ENCODE measurements at places on chromosomes 4 and X.

DNA sequence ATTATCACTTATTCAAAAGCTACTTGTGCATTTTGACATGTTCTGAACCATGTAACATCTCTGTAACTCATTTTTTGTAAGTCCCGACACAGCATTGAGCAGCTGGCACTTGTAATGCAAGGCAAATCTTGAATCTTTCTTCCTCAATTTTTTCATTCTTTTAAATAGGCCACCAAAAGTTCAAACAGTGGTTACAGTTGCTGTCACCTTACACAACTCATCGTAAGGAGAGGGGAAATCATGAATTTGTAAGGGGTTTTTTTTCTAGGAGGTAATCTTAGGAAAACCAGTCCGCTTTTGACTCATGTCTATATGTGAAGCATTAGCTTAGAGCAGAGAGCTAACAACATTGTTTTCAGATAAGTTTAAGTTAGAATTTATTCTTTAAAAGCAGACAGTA, 124.5 kb downstream of the PDLIM5 start:
- H3K4me3 ChIP-seq: no peak overlapping the region
- no peaks in the 10 kb centered on the region for H3K27me3 ChIP-seq
- H3K27ac ChIP-seq: no peak overlapping the region

DNA sequence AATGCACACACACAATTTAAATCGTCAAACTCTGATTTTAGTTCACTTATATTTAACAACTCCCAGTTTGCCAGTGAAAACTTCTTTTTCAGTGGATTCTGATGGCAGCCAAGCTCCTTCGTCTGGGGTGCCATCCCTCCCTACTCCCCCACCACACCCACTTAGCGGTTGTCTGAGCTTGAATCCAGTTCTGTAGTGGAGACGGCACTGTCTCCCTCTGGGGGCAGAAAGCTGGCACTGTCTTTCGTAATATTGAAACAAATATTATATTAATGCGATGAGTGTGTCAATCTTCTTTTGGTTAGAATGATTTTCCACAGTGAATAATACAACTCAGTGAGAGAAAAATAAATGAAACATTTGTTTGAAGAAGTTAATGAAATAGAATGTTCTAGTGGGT, 5.4 kb downstream of the MEPE start:
- no peaks in the 10 kb centered on the region for H3K4me1 ChIP-seq
- H3K27me3 ChIP-seq: no peaks in the 10 kb centered on the region
- no peaks in the 10 kb centered on the region for H3K36me3 ChIP-seq
- no peak for DNase-seq
- H3K27ac ChIP-seq: no peak overlapping the region

DNA sequence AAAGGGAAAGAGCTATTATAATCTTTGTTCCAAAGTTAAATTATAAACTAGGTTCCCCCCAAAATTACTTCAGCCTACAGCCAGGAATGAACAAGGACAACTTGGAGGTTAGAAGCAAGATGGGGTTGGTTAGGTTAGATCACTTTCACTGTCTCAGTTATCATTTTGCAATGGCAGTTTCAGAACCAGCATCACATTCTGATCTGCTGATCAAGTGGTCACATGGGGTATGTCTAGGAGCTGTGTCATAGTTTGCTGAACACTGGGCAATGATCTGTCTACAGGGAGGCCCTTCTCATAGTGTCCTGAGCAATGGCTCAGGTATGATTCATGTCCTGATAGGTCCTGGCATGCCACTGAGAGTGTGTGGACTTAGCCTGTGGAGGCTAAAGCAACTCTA, 41.6 kb upstream of the XIAP start:
- H3K4me3 ChIP-seq: no peak overlapping the region
- no peak overlapping the region for H3K27ac ChIP-seq
- H3K27me3 ChIP-seq: no peaks in the 10 kb centered on the region
- no peak for DNase-seq
- H3K36me3 ChIP-seq: no peaks in the 10 kb centered on the region

- H3K27me3 ChIP-seq: no peaks in the 10 kb centered on the region
- peak overlapping the region; percentile 48 for H3K27ac ChIP-seq
- DNase-seq: no peak
- no peak overlapping the region for H3K4me3 ChIP-seq
- peaks cover 7% of the 10 kb centered on the region for H3K4me1 ChIP-seq
- H3K36me3 ChIP-seq: no peaks in the 10 kb centered on the region
These were observed 81.9 kb downstream of the FAM114A1 start for GRCh38 chr4:38949411-38950051.

GRCh38 chr4:25810461-25811373, 52.1 kb downstream of the SEL1L3 start:
- no peaks in the 10 kb centered on the region for H3K4me1 ChIP-seq
- DNase-seq: no peak
- H3K4me3 ChIP-seq: no peak overlapping the region
- no peaks in the 10 kb centered on the region for H3K27me3 ChIP-seq
- no peak overlapping the region for H3K27ac ChIP-seq
- H3K36me3 ChIP-seq: no peaks in the 10 kb centered on the region

GRCh38 chr4:22999419-22999818, 306.7 kb downstream of the GBA3 start:
- H3K27me3 ChIP-seq: no peaks in the 10 kb centered on the region
- H3K36me3 ChIP-seq: no peaks in the 10 kb centered on the region
- no peak overlapping the region for H3K4me3 ChIP-seq
- H3K4me1 ChIP-seq: no peaks in the 10 kb centered on the region
- DNase-seq: no peak

DNA sequence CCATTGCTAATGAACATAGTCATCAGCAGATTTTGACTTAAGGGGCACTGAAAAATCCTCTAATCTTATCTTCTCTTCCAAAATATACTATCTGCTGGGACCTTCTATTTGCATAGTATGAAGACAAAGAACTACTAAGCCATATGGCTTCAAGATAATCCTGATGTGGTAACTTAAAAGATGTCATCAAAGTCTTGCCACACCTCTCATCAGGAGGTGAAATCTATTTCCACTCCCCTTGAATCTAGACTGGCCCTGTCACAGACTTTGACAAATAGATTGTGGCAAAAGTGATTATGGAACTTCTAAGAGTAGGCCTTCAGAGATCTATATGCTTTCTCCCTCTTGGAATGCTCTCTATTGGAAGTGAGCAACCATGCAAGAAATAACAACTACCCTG, 27.3 kb upstream of the TET2 start:
- no peak overlapping the region for H3K4me3 ChIP-seq
- no peaks in the 10 kb centered on the region for H3K36me3 ChIP-seq
- H3K4me1 ChIP-seq: no peaks in the 10 kb centered on the region
- DNase-seq: no peak

DNA sequence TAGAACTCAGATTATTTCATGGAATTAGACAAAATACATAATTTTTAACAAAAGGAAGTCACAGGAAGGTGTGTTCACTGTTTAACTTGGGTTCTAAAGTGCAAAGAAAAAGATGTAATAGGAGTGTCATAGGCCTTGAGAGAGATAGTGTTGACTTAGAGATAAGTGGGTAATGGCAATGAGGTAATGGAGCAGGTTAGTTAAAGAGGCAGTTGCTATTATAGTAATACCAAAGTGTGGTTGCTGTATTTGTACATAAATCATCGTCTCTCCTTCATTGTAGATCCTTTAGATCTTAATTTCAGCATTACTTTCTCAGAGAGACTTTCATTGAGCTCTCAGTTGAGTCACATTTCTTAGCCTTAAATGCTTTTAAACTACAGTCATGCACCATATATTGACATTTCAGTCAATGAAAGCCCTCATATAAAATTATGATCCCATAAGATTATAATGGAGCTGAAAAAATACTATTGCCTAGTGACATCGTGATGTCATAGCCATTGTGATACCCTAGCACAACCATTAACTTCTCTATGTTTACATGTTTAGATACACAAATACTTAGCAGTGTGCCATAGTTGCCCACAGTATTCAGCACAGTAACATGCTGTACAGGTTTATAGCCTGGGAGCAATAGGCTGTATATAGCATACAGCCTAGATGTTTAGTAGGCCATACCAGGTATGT, 245.4 kb downstream of the ADGRL3 start:
- H3K27me3 ChIP-seq: no peaks in the 10 kb centered on the region
- no peak for DNase-seq
- H3K4me3 ChIP-seq: no peak overlapping the region
- H3K4me1 ChIP-seq: no peaks in the 10 kb centered on the region

DNA sequence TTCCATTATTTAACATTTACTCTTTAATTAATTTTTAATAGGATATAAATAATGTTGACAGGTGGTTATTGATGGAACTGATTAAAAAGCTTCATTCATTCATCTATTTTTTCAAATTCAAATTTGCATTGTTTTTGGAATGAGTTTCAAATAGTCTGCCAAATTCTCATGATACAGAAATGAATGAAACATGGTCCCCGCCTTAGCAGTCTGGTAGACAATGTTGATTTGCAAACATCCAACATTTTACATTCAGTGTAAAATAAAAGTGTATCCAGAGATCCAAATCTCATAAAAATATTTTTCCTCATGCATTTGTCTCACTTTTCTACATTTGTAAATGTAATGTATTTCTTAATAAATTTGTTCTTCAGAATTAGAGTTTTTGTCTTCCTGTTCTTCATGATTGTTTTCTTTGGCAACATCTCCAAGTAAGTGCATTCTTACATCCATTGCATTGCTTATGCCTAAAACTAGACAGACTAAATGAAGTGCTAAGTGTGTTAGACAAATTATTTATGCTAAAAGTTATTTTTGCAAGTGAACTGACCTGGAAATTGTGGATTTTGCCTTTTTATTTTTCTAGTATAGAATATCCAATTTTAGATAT, 142.3 kb downstream of the PCDH18 start:
- H3K4me1 ChIP-seq: no peaks in the 10 kb centered on the region
- H3K36me3 ChIP-seq: no peaks in the 10 kb centered on the region
- no peak overlapping the region for H3K27ac ChIP-seq
- DNase-seq: no peak
- H3K27me3 ChIP-seq: no peaks in the 10 kb centered on the region

- peak overlapping the region; percentile 50 for H3K27ac ChIP-seq
- no peak overlapping the region for H3K4me3 ChIP-seq
- H3K4me1 ChIP-seq: peaks cover 36% of the 10 kb centered on the region
- H3K27me3 ChIP-seq: no peaks in the 10 kb centered on the region
These were observed 63.8 kb upstream of the ENPP6 start for GRCh38 chr4:184281231-184282139.

GRCh38 chr4:140368686-140369085, 4.8 kb upstream of the SCOC start:
- H3K4me3 ChIP-seq: no peak overlapping the region
- H3K36me3 ChIP-seq: no peaks in the 10 kb centered on the region
- no peak overlapping the region for H3K27ac ChIP-seq
- no peak for DNase-seq
- no peaks in the 10 kb centered on the region for H3K27me3 ChIP-seq
